ENCODE measurements at places on chromosomes 6 and 20. TPM values are rescaled to one million over a fixed set of nuclear protein-coding genes. Genes with fewer than 3 reads are reported as not detected.

The TRIM40 gene
- polyA plus RNA-seq, result not detected

The SYNJ2 gene
- polyA plus RNA-seq, result 6.0 TPM

The TGIF2 gene
- 4.8 TPM for polyA plus RNA-seq

The NFATC2 gene
- 6.3 TPM for polyA plus RNA-seq

The JPH2 gene
- polyA plus RNA-seq, result 9.1 TPM

The C20orf96 gene
- polyA plus RNA-seq, result 5.0 TPM

The ZNF341 gene
- 3.7 TPM for polyA plus RNA-seq

The CALHM6 gene
- polyA plus RNA-seq, result 8.3 TPM

The SLC4A11 gene
- 11.2 TPM for polyA plus RNA-seq

The DEFB113 gene
- polyA plus RNA-seq, result not detected

The LY6G6C gene
- polyA plus RNA-seq, result not detected

The C4B gene
- polyA plus RNA-seq, result 42.8 TPM

The MAK gene
- polyA plus RNA-seq, result 0.06 TPM

The VSX1 gene
- polyA plus RNA-seq, result 0.05 TPM

The LY6G6D gene
- polyA plus RNA-seq, result not detected

The PRKN gene
- polyA plus RNA-seq, result 0.68 TPM

The PCIF1 gene
- 21.1 TPM for polyA plus RNA-seq

The TCF19 gene
- polyA plus RNA-seq, result 5.0 TPM

The IMPG1 gene
- not detected for polyA plus RNA-seq

The FAM217A gene
- polyA plus RNA-seq, result 0.08 TPM

The SMLR1 gene
- polyA plus RNA-seq, result not detected

The SLC35D3 gene
- polyA plus RNA-seq, result 0.31 TPM

The GRM1 gene
- not detected for polyA plus RNA-seq

Measured in stomach (tissue), 19 donors.